ENCODE measurements at places on chromosomes 2 and 18. TPM values are rescaled to one million over a fixed set of nuclear protein-coding genes. Genes with fewer than 3 reads are reported as not detected.

DNA sequence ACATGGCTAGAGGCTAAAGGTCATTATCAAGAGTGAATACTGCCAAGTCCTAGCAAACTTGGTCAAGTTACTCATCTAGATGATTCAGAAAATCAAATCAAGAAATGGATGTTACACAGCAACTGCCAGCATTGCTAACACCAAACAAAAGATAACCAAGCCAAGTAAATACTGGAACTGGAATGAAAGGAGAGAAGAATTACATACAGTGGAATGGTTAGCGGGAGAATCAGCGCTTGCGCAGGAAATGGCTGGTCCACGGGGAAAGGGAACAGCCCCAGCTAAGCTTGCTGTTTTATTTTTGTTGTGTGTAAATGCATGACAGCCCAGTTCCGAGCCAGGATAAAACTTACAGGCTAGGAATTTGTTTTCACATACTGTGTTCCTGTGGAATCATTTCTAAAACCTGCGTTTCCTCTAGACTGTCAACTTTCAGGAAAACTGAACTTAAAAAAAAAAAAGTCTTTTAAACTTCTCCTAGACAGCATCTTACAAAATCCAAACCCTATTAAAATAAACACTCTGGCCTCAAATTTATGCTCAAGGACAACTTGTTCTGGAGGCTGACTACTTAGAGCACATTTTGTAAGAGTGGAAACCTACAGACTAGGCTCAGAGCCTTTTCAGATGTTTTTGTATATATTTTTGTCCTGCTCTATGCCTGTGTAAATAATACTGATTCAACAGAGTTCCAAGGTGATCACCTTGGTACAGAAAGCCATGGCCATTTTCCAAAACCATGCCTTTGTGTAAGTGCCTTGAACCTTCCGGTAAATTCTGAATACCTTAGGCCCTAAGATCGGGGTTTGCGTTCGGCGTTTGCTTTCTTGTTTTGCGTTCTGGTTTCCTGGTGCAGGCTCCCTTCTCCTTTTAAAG lies 30.7 kb upstream of the TXNDC2 start:
- no peak for DNase-seq
- no peak overlapping the region for H3K4me3 ChIP-seq
- peaks cover 44% of the 10 kb centered on the region for H3K4me1 ChIP-seq
- H3K36me3 ChIP-seq, result no peaks in the 10 kb centered on the region
- peak overlapping the region; percentile 77 for H3K27ac ChIP-seq

DNA sequence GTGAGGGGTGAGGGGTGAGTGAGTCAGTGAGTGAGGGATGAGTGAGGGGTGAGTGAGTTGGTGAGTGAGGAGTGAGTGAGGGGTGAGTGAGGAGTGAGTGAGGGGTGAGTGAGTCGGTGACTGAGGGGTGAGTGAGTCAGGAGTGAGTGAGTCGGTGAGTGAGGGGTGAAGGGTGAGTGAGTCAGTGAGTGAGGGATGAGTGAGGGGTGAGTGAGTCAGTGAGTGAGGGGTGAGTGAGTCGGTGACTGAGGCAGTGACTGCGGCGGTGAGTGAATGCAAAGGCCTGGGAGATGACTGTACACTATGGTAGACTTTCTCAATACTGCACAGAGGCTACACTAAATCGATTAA lies 16.6 kb downstream of the THAP4 start:
- H3K27ac ChIP-seq, result no peak overlapping the region

GRCh38 chr2:158990397-158991214 lies 22.2 kb downstream of the TANC1 start:
- H3K27me3 ChIP-seq, result no peaks in the 10 kb centered on the region
- H3K4me1 ChIP-seq, result peaks cover 32% of the 10 kb centered on the region
- H3K4me3 ChIP-seq, result no peak overlapping the region

DNA sequence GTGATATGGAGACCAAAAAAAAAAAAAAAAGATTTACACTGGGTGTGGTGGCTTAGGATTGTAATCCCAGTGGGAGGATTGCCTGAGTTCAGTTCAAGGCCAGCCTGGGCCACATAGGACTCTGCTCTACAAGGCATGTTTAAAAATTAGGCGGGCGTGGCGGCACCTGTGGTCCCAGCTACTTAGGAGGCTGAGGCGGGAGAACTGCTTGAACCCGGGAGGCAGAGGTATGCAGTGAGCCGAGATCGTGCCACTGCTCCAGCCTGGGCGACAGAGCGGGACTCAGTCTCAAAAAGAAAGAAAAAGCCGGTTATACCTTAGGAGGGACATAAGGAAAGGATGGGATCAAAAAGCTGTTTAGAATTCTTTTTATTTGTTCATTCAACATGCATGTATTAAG lies 707 bp upstream of the SPDYA start:
- H3K27ac ChIP-seq, result no peak overlapping the region
- H3K27me3 ChIP-seq, result no peaks in the 10 kb centered on the region
- peak overlapping the region; percentile 54 for H3K4me3 ChIP-seq
- peaks cover 12% of the 10 kb centered on the region for H3K36me3 ChIP-seq

The GFPT1 gene
- total RNA-seq, result 68.2 TPM
